Activated CD4-positive, alpha-beta memory T cell treated with anti-CD3 and anti-CD28 coated beads for 36 hours (primary cell): ENCODE measurements at places on chromosomes 12 and 14.

- peak; percentile 67 for DNase-seq
These were observed 16.7 kb upstream of the CD163L1 start for GRCh38 chr12:7460375-7461259.

GRCh38 chr12:87283886-87284285, 745.3 kb downstream of the C12orf50 start:
- no peak for DNase-seq

DNA sequence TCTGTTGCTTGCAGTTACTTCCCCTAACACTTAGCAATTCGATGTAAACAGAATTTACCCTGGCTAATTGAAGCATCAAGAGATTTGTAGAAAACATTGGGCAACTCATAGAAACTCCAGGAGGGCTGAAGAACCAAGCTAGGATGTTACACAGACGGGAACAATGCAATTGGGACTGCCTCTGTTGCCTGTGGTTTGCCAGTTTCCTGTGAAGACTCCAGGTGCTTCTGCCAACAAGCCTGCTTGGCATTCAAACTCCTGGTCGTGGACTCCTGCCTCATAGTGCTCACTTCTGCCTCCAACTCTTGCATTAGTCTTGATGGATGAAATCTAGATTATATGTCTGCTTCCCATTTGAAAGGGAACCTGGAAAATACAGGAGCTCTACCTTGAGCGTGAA, 246.0 kb downstream of the BMP4 start:
- no peak for DNase-seq

DNA sequence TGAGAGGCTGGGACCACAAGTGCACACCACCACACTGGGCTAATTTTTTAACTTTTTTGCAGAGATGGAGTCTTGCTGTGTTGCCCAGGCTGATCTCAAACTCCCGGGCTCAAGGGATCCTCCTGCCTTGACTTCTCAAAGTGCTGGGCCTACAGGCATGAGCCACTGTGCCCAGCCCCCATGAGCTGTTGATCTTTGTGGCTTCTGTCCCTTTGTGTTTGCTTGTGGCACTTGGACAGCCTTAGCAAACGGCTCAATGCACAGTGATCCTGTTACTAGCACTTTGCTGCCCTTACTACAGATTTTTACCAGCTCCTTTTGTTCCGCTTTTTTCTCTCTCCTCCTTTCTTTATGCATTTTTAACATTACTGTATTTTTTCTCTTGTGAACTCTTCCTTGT, 25.3 kb upstream of the EVL start:
- no peak for DNase-seq

DNA sequence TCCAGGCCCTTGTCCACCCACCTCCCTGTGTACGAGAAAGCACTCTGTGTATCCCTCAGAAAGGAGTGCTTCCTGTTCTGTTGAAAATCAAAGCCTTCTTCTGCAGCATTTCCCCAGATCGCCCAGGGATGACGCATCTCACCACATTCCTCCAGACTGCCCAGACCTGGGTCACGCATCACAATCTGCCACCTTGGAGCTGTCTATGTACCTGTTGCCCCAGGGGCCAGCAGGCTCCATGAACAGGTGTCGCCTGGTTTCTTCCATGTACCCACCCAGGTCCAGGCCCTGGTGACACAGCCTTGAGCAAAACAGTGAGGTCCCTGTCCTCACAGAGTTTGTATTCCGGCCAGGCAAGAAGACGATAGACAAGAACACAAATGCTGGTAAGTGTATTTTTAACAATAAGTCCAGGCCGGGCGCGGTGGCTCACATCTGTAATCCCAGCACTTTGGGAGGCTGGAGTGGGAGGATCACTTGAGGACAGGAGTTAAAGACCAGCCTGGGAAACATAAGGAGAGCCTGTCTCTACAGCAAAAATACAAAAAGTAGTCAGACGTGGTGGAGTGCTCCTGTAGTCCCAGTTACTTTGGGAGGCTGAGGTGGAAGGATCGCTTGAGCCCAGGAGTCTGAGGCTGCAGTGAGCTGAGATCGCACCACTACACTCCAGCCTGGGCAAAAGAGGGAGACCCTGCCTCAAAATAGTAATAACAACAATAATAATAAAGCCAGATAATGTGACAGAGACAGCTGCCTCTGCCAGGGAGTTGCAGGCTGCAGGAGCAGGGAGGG, 6.8 kb upstream of the PPP1R13B start:
- DNase-seq, result no peak

DNA sequence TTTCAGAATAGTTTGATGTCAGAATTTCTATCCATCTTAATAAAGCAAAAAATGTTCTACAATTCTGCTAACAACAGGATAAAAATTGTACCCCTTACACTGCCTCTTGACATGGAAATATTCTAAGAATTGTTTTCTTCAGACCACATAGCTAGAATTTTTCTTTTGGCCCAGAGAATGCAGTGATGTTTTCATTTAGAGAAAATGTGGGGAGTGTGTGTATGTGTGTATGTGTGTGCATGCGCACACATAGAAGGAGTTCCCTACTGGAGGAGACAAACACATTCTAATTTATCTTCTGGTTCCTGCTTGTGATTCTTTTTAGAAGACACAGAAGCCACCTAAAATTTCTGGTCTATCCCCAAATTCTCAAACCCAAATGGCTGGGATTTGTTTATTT, 1145.7 kb downstream of the VRK1 start:
- DNase-seq, result no peak

- no peak for DNase-seq
These were observed 70.0 kb downstream of the PPP2R5E start for GRCh38 chr14:63472986-63473788.

DNA sequence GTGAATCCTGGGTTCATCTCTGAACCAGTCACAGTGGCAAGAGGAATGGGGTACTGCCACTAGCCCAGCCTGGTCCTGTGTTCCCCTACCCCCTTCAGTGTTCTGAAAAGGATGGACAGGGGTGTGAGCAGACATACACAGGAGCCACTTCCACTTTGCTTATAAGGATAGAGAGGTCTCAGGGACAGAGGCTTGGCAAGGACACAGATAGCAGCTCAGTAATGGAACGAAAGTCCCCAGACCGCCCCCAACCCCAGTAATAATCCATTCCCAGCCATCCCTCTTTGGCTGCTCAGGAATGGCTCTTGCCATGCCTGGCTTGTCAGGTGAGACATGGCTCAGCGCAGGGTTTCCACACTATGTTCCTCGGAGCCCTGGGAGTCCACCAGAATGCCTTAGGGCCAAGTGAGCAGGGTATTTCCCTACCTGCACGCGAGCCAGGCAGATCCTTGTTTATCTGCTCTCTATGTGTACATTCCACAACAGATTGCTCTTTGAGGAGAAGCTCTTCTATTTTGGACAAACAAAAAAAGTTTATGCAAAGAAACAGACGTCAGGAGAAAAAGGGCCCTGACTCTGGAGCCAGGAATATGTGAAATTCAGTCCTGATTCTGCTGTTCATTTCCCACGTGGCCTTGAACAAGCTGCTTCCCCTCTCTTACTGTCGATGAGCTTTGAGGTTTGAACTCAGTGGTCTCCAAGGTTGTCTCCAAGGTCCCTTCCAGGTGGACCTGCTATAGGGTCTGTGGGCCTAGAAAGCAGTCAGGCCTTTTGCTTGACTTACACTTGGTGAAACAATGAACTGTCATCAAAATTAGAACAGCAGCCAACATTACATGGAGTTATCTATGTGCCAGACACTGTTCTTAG, 10.0 kb downstream of the UBE3B start:
- DNase-seq, result no peak

GRCh38 chr12:91007531-91008290, 2.9 kb upstream of the EPYC start:
- DNase-seq, result no peak

GRCh38 chr12:127245437-127245836, 1021.5 kb upstream of the TMEM132C start:
- no peak for DNase-seq

GRCh38 chr14:54776361-54777001, 126.1 kb downstream of the GCH1 start:
- DNase-seq, result peak; percentile 92

DNA sequence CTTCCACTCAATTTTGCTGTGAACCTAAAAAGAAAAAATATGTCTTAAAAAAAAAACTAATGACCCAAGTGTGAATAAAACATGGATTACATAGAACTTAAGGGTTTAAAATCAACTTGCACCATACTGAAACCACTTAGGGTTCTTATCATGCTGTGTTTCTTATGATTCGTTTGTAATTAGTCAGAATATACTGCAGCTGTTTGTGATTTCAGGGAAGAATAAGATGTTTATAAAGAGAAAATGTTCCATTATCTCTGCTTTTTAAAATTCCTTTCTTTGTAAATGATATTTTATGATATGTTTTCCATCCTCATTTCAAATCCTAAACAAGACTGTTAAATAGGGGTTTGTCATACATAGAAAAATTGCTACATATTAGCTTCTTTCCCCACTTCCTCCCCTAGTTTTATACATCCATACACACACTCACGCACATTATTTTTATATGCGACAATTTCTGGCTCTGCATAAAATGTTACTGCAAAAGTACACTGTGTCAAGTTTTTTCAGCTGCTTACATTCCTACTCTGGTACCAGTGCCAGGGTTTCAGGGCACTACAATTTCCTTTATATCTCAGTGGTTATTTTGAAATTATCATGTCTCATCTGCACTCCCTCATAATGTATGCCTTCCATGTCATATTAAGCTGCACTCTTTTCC, 275.2 kb upstream of the GARIN6 start:
- no peak for DNase-seq

DNA sequence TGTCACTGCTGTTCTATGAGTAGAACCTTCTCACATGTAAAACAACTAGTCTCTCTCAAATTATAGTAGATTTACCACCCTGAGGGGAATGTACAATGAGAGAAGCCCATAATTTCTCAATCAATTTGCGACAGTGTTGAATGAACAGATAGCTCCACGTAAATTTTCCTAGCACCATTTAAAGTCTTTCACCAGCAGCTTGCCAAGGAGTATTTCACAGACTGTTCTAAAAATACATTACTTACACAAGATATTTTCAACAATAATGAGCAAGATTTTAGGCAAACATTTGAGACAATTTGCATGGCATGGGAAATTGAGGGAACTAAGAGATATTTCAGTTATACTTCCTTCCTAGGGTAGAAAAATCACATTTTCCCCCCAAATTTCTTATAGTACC, 151.6 kb downstream of the KICS2 start:
- DNase-seq, result no peak

GRCh38 chr12:43914391-43914790, 78.5 kb downstream of the TMEM117 start:
- no peak for DNase-seq

DNA sequence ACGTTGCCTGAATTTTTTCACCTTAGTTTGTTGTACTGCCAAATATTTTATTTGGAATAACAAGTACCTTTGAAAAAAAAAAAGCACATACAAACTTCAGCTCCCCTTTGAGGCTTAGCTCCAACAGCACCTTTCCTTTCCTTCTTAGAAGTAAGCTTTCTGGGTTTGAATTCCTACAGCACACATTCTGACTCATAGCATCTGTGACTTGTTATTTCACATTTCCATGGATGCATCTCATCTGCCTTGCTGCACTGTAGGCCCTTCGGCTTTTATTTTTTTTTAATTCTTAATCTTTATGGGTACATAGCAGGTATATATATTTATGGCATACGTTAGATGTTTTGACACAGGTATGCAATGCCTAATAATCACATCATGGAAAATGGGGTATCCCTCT, 7.2 kb downstream of the LGALS3 start:
- DNase-seq, result no peak

- peak; percentile 41 for DNase-seq
These were observed 78.0 kb downstream of the NOC4L start for GRCh38 chr12:132222096-132222807.

GRCh38 chr12:126668538-126668937, 1598.4 kb upstream of the TMEM132C start:
- no peak for DNase-seq

DNA sequence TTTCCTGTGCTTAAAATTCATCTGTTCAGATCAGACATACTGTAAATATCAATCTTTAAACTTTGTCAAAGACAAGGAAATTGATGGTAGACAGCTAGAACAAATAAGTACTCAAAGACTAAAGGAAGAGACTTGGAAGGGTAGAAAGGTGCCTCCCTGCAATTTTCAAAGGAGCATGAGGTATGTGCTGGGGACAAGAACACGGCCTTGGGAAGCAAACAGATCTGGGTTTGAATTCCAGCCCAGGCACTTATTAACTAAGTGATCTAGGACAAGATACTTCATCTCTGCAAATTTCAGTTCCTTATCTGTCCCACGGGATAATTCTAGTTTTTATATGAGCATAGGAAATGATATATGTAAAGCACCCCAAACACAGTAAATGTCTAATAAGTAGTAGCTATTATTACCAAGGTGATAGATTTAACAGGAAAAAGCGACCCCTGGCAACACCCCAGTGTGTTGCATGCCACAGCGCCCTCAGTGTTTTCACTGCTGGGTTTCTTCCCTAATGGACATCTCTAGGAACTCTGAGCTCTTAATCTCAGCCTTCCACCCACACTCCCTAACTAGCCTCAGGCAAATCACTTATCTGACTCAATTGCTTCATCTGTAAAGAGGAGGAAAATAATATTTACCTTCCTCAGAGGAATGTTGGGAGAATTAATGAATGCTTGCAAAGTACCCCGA, 44.7 kb upstream of the BMP4 start:
- no peak for DNase-seq

GRCh38 chr12:12759234-12759915, 26.1 kb upstream of the APOLD1 start:
- no peak for DNase-seq

GRCh38 chr12:1130164-1130563, 139.1 kb downstream of the ERC1 start:
- no peak for DNase-seq

DNA sequence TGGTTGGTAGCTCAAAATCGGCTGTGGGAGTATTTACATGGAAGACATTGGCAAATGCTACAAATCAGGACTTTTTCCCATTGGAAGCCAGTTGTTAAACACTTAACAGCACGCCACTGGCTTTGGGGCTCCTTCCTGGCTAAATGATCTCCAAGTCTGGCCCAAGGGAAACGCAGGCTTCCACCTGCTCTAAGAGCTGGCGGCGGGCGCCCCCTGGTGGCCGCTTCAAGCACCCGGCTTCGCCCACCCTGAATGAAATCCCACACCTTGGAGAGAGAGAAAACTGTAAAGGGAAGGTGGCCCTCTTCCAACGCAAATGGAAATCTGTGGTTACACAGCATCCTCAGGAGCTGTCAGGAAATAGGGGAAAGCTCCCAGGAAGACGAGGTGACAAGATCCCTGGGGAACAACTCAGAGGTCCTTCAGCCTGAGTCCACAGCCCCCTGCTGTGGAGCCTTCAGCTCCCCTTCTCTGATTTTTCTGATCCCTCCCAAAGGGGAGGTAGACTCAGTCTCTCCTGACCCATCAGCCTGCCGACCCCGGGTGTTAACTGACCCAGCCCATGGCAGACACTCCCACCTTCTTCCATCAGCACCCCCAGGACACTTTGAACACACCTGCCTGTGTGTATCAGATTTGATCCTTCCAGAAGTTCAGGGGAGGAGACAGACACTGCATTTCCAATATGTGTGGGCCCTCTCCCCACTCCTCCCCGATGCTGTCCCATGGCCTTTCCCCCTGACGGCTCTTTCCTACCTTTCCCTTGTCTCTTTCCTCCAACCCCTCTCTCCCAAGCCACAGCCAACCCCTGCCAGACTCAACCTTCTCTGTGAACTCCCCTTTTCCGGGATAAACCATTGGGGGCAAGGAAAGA, 15.4 kb downstream of the SELPLG start:
- DNase-seq, result peak; percentile 84
